ENCODE measurements at places on chromosomes 6 and 20.

DNA sequence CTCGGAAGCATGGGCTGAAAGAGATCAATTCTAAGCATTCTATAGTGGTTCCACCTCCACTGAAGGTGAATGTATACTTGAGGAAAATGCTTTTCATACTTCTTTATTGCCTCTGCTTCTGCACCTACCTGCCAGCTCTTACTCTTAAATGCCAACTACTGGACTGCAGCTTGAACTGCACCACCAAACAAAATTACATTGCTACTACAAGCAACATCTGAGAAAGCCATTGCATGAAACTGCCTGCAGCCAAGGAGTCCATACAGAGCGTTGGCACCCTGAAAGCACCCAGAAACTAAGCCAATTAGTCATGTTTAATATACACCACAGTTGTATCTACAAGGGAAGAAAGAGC is 440.9 kb downstream of the BTBD3 start:
- DNase-seq: no peak

DNA sequence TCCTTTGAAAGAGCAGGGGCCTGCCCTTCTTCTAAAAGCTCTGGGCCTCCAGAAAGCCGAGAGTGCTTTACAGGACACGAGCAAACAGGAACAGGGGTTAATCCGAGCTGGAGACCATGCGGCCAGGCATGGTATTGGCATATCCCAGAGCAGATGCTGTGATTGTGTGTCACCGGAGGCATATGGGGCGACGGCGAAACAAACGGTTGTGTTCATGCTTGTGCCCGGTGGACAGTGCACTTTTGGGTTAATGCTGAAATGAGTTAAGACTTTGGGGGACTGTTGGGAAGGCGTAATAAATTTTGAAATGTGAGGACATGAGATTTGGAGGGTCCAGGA is 1088.7 kb upstream of the DEFB115 start:
- no peak for DNase-seq

- DNase-seq: no peak
These were observed 262.3 kb downstream of the ADGB start for GRCh38 chr6:146861029-146861563.

- no peak for DNase-seq
These were observed 210.5 kb downstream of the MOXD1 start for GRCh38 chr6:132190815-132191175.

DNA sequence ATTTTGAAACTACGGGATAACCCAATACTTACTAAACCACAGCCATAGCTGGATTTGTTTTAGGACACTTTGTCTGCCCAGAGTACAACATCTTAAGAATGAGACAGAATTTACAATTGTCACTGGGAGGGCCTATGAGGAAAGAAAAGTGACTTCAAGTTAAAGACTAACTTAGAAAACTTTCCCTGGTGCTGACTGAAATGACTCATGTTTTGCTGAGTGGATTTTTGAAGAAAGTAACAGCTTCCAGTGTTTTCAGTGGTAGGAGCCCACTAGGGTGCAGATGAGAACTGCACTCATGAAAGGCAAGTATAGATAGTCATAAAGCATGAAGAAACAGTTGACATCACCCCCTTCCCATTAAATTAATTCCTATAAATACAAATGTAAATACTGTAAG is 988.2 kb upstream of the MAP3K7 start:
- DNase-seq: no peak

GRCh38 chr20:54665812-54666211 is 190.4 kb downstream of the DOK5 start:
- no peak for DNase-seq

- no peak for DNase-seq
These were observed 83.4 kb upstream of the FABP7 start for GRCh38 chr6:122696079-122696478.
